ENCODE measurements at places on chromosomes 3 and 15.
A peak's percentile ranks its signal among the peaks of the same experiment; 100 is the strongest.

DNA sequence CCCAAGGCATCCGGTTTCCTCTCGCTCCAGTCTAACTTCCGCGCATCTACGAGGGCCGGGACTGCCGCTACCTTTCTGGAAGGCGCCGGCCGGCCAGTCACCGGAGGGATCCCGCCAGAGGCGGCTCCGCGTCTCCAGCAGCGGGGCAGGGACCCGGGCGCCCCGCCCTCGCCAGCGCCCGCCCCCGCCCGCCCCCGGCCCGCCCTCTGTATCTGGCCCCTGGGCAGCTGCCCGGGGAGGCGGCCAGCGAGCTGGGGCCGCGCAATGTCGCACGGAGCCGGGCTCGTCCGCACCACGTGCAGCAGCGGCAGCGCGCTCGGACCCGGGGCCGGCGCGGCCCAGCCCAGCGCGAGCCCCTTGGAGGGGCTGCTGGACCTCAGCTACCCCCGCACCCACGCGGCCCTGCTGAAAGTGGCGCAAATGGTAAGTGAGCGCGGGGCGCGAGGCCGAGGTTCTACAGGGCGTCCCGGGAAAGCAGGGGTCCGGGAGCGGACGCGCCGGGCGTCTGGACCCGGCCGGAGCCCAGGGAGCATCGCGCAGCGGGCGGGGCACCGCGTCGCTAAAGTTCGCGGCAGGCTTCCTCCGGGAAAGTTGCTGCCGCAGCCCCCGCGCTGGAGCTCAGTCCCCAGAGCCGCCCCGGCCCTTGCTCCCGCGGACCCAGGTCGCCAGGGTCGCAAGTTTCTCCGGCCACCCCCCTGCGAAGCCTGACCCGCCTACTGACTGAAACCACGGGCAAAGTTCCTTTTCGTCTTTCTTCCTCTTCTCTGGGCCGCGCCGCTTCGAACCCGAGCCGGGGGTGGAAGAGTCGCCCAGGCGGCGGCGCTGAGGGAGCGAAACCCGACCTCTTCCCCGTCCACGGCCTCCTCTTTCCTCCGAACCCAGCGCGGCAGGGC is at the start of gene CMTM7:
Gene CMTM7, plus strand, starts transcription at position 211 of the 893 bp plus-strand sequence. Its CDS starts 54 bp downstream, at position 265.
- peak; percentile 83 for DNase-seq

DNA sequence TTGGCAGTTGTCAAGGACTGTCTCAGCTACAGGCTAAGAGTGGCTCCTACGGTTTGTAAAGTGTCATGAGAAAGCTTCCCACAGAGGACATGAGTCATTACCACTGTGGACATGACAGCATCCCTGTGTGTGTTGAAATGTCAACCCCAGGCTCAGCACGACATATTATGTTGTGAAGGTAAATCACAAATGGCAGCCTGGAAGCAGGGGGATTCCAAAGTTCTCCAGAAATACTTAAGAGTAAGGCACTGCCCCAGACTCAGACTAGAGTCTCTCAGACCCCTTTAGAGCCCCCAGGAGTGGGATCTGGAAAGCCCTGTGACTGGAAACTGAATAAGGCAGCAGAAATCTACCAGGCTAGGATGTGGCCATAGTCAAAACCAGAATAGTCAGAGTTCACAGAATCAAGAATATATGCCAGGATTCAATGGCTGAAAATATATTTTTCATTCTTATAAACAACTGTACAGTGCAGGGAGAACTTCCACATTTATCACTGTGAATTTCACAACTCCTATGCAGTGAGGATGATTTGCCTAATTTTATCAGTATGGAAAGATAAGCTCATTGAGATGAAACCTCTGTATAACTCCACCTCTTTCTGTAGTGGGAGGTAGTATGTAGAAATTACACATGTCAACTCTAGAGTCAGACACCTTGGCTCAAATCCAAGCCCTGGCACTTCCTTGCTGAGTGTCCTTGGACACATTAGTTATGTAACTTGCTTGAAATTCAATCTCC is 237.1 kb upstream of the CFAP20DC start:
- DNase-seq = no peak

- no peak for DNase-seq
Observed at GRCh38 chr3:27544372-27544865, 60.2 kb upstream of the SLC4A7 start.

- no peak for DNase-seq
Observed at GRCh38 chr3:143203848-143204247, 84.3 kb downstream of the CHST2 start.

GRCh38 chr15:53559364-53560277 is 199.8 kb downstream of the WDR72 start:
- DNase-seq = no peak
